ENCODE measurements at places on chromosomes 6 and 20.

GRCh38 chr20:32507998-32508774 lies 76.9 kb downstream of the NOL4L start:
- no peak for DNase-seq

GRCh38 chr20:13581451-13581850 lies 57.3 kb downstream of the TASP1 start:
- no peak for DNase-seq

GRCh38 chr6:9851541-9852380 lies 563.1 kb downstream of the TFAP2A start:
- no peak for DNase-seq

GRCh38 chr6:79076160-79076559 lies 1.9 kb downstream of the PHIP start:
- DNase-seq: no peak

GRCh38 chr20:31712112-31712553 lies 10.5 kb downstream of the BCL2L1 start:
- no peak for DNase-seq

GRCh38 chr6:112005013-112005371 lies 48.9 kb upstream of the CCN6 start:
- no peak for DNase-seq

- no peak for DNase-seq
Observed at GRCh38 chr6:168562576-168563151, 121.7 kb downstream of the SMOC2 start.

- no peak for DNase-seq
Observed at GRCh38 chr6:36636283-36636682, 42.1 kb downstream of the SRSF3 start.

GRCh38 chr20:46126440-46127056 lies 8.4 kb downstream of the CD40 start:
- DNase-seq: no peak

GRCh38 chr6:2763345-2763841 lies 1.8 kb upstream of the WRNIP1 start:
- DNase-seq: no peak

GRCh38 chr20:38874460-38875174 lies 51.6 kb upstream of the FAM83D start:
- DNase-seq: no peak

GRCh38 chr20:1034415-1034789 lies 32.3 kb upstream of the RSPO4 start:
- no peak for DNase-seq
